ENCODE measurements at places on chromosomes 3 and 15.

GRCh38 chr3:99883693-99884092 is 66.0 kb downstream of the CMSS1 start:
- DNase-seq, result no peak

- DNase-seq, result no peak
Observed at GRCh38 chr3:28191363-28191762, 50.1 kb upstream of the CMC1 start.

DNA sequence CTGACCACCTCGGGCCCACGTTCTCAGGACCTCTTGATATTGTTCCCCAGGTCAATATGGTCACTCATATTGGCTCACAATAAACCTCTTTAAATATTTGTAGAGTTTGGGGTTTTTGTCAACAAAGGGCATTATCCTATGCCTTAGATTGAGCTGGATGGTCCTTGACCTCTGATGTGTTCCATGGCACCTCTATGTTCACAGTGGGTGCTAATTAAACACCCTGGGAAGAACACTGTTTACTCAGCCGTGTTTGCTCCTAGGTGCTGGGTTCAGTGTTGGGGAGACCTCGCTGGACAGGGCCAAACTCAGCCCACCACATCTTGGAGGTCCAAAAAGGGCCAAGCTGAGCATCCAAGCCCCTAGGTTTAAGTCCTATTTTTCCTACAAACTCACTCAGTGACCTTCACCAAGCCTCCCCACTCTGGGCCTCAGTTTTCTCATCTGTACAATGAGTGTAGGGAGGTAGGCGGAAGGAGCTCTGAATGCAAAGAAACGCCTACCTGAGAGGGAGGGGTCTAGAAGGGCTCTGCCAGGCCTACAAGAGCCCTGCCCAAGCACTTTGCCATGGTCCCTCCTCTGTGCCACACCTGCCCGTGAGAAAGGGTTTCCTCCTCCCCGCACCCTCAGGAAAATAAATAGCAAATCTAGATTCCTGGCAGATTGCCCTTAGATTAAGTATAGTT is 7.2 kb downstream of the FAM174B start:
- no peak for DNase-seq

GRCh38 chr15:68829068-68829467 is 8.4 kb upstream of the ANP32A start:
- no peak for DNase-seq

DNA sequence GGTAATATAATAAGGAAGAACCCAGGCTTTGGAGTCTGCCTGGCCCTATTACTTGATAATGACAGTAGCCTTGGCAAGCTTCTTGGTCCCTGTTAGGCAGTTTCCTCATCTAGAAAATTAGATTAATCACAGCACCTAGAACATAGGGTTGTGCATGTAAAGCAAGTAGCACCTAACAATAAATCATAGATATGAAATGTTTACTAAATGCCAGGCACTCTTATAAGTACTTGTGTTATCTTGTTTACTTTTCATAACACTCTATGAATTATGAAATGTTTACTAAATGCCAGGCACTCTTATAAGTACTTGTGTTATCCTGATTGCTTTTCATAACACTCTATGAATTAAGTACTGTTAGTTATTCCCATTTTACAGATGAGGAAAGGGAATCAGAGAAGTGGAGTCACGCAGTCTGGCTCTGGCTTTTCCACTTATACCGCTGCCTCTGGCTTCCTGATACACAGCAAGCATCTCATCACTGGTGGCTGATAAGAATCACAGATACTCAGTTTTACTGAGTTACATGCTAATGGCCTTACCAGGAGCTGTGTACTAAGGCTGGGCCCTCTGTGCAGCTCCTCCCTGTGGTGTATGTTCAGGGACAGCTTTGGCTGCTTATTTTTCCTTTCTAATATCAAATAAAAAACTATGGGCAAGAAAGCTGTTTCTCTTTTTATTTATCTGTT is 123.4 kb downstream of the FEZF2 start:
- DNase-seq, result no peak

- DNase-seq, result no peak
Observed at GRCh38 chr15:88609344-88610090, 11.6 kb upstream of the AEN start.

GRCh38 chr15:56653107-56653506 is 80.2 kb downstream of the ZNF280D start:
- no peak for DNase-seq

- no peak for DNase-seq
Observed at GRCh38 chr15:88664151-88664778, 25.4 kb downstream of the ISG20 start.

DNA sequence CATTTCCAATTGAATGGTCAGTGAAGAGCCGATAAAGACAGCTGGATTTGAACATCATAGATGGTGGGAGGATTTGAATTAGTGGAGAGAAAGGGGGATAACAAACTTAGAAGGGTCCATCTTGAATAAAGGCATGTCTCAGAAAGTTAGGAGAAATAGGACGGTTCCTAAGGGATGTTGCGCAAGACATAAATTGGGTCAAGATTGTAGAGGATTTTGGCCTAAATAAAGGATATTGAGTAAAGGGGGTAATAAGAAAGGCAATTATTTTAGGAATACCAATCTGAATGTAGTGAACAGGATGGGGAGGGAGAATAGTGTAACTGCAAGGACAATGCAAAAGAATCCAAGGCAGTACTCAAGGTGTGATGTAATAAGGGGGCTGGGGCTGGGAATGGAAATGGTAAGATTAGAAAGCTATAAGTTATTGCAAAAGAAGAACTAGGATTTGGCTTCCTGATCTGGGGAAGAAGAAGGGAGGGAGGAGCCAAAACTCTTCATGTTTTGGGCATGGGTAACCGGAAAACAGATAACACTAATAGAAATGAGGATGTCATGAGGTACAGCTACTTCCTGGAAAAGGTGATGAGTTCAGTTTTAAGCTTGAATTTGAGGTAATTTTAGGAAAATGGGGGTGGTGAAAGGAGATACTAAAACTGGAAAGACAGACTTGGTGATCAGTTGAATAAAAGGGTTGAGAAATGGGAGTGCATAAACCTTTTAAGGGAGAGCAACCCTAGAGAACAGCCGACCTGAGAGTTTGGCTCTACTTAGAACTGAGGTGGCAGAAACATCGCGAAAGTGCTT is 17.3 kb upstream of the TRPC1 start:
- no peak for DNase-seq

DNA sequence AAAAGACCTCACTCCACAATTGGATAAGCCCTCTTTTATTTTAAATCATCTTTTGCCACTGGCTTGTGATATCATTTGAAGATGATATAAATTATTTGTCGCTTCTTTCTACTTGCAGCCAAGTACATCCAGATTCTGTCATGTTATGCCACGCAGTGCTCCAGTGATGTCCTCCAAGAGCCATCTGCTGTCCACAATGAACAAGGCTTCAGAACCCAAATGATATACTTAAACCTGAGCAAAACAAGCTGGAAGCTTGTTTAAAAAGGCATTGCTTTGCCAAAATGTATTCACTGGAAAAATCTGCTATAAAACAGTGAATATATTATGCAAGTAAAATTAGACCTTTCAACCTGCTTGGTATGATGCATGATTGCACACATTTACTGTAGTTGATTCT is 58.8 kb upstream of the ARL6 start:
- no peak for DNase-seq

DNA sequence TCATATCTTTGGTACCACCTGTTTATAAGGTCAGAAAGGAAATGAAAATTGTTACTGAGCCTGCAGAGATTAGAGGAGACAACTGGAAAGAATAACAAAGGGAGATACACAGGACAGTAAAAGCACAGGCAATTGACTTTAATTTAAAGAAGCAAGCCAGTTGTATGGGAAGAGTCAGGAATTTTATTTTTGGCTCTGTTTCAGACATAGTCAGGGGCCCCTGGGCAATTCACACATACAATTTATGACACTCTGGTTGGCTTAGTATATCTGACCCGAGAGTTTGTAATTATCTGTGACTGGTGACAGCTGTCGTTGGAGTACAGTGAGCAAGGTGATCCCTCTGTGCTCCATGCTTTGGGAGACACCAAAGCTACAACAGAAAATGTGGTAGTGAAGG is 591.9 kb upstream of the NECTIN3 start:
- no peak for DNase-seq

DNA sequence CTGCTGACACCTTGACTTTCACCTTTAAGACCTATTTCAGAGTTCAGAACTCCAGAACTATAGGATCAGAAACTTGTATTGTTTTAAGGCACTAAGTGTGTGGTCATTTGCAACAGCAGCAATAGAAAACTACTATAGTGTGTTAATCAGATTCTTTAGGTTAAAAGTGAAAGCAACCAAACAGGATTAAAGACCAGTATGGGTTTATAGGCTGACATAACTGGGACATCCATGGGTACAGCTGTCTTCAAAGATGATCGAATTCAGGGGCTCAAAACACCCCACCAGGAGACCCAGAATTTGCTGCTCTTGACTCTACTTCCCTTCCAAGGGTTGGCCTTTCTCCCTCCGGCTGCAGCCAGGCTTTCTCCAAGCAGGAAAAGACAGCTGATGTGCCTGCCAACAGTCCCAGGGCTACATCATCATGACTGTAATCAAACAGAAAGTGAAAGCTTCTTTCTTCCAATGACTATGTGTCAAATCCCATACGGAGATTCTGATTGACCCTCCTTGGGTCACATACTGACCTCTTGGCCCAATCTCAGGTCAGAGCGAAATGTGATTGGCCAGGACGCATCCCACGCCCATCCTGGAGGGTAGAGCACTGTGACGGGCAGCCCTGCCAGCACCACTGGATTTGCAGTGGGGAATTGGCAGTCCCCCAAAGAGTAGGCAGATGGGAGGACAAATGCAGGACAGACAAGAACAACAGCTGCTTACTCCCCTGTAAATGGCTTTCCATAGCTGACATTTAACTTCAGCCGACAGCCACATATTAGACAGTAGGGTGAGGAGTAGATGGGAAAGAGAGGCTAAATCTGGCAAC is 51.4 kb upstream of the RNF7 start:
- DNase-seq, result no peak

DNA sequence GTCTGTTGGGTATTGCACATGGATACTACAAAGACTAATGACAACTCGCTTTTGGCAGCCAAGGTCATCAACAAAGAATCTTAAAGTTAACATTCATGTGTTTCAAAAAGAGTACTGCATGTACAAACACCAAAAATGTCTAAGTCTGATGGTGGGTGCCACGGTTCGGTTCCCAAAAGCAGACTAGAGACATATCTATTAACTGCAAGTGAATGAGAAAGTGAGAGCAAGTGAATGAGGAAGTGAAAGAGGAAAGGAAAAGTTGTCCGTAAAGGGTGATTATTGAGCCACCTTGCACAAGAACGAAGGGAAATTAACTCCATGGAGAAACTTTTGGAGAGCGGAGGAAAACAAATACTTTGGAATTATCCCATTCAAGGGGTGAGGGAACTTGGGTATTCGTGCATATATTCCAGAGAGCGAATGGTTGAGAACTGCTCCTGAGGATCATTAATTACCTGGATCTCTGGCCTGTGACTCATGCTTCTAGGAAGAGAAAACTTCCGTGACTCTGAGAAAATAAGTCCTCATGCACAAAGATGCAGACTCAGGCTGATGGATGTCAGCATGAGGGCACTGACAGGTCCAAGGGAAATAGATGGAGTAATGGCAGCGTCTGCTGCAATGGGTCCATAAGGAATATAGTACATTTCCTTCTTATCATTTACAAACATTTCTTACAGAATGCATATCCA is 336.5 kb upstream of the TGFBR2 start:
- no peak for DNase-seq

- DNase-seq, result no peak
Observed at GRCh38 chr15:73915082-73915481, 11.2 kb upstream of the LOXL1 start.

GRCh38 chr3:177676947-177677587 is 479.8 kb upstream of the TBL1XR1 start:
- no peak for DNase-seq

GRCh38 chr15:91892436-91892835 is 38.9 kb downstream of the SLCO3A1 start:
- DNase-seq, result no peak

- DNase-seq, result no peak
Observed at GRCh38 chr3:136862617-136863322, 762 bp downstream of the NCK1 start.

- no peak for DNase-seq
Observed at GRCh38 chr15:80434926-80435720, 30.9 kb downstream of the ARNT2 start.

DNA sequence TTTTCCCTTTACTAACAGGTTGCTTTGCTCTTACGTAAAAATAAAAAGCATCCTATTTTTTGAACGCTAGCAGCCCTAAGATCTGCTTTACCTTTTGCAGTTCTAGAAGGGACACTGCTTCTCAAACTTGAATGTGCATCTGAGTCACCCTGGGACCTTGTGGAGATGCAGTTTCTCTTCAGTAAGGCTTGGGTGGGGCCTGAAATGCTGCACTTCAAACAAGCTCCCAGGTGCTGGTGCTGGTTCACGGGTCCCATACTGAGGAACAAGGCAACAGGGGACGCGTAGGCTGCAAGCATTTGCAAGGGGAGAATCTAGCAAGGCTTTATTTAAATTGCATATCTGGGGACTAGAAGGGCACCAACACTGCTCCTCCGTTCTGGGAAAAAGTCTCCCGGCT is 30.0 kb downstream of the MB21D2 start:
- no peak for DNase-seq

DNA sequence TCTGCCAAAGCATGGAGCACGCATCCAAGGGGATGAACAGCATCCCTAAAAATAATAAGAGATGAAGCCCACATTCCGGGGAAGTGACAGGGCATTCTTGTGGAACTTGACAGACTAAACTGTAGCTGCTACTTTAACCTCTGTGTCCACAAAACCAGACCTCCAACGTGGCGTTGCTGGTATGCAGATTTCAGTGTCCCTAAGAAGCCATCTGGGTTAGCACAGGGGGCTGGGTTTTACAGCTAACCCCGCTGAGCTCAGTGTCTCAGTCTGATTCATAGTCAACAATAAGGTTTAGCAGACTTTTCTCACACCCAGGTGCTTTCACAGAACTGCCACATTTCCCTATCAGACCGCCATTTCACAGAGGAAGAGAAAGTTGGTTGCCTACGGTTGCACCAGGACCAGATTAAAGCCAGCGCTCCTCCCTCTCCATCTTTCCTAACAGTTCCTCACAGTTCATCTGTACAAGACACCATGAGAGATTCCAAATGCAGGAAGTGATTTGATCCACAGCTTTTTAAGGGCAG is 61.6 kb upstream of the CTDSPL start:
- DNase-seq, result no peak

GRCh38 chr3:136437043-136437442 is 186.9 kb downstream of the PCCB start:
- DNase-seq, result no peak

DNA sequence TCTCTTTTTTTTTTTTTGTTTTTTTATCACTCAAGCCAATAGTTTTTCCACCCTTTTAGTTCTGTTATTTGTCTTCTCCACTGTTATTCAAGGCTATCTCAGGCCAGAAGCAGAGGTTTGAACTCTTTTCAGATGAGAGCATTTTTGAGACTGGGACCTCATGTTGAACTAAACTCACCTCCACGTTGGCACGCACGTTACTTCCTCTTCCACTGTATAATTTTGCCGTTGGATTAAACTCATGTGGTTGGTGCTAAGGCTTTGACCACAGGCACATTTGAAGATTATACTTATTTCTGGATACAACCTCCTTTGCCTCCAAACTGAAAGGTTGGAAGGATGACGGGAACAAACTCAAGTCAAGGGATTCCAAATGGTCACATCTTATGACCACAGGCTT is 501.3 kb upstream of the TPRG1 start:
- DNase-seq, result no peak

GRCh38 chr15:70748281-70748747 is 15.0 kb downstream of the UACA start:
- no peak for DNase-seq
